ENCODE measurements at places on chromosomes 12 and 14. TPM values are rescaled to one million over a fixed set of nuclear protein-coding genes. Genes with fewer than 3 reads are reported as not detected.
A peak's percentile ranks its signal among the peaks of the same experiment; 100 is the strongest.

- no peak for DNase-seq
Measured at GRCh38 chr12:95571369-95571768, 20.1 kb upstream of the USP44 start.

- no peak for DNase-seq
Measured at GRCh38 chr12:12902036-12902435, 10.7 kb downstream of the GPRC5A start.

GRCh38 chr14:65769151-65769550 lies 356.6 kb downstream of the FUT8 start:
- DNase-seq, result no peak

- DNase-seq, result no peak
Measured at GRCh38 chr12:120093336-120093591, 23.3 kb downstream of the RAB35 start.

GRCh38 chr14:98955036-98955740 lies 316.8 kb downstream of the BCL11B start:
- DNase-seq, result no peak

DNA sequence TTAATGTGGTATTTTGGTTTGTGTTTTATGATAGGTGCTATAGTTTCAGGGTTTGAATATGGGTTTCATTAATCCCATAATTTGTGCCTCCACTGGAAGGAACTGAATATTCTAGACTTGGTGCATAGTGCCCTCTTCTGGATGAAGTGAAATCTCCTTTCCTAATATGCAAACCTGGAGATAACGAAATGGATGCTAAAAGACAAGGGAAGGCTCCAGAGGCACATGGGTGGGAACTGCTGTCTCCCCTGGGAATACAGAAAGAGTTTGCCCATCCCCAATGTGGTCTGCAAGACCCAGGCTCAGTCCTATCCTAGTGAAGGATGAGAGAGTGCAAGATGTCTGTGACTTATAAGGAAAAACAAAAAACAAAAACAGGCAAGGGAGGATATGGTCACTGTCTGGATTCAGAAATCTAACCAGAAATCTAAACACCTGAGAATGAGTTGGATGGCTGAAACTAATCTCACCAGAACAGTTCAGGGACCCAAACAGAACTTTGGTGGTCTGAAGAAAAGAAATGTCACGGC lies 142.3 kb upstream of the TMPO start:
- no peak for DNase-seq

GRCh38 chr12:109689426-109689825 lies 24.2 kb upstream of the FAM222A start:
- no peak for DNase-seq

GRCh38 chr14:76152333-76152681 lies 585 bp downstream of the GPATCH2L start:
- DNase-seq, result peak; percentile 80

GRCh38 chr14:56046996-56047395 lies 71.2 kb upstream of the PELI2 start:
- no peak for DNase-seq

MARS1 gene
- 368 TPM for total RNA-seq

VWF gene
- 0.35 TPM for total RNA-seq

TMEM229B gene
- 0.22 TPM for total RNA-seq

KERA gene
- not detected for total RNA-seq

RAD9B gene
- 0.22 TPM for total RNA-seq

FBLN5 gene
- 1.0 TPM for total RNA-seq

PAN2 gene
- total RNA-seq, result 40.8 TPM
